ENCODE measurements at places on chromosomes 5 and 9.

GRCh38 chr5:165565911-165566310 is 2060.5 kb downstream of the MAT2B start:
- DNase-seq, result no peak

GRCh38 chr5:53984971-53985370 is 325.4 kb downstream of the ARL15 start:
- no peak for DNase-seq

DNA sequence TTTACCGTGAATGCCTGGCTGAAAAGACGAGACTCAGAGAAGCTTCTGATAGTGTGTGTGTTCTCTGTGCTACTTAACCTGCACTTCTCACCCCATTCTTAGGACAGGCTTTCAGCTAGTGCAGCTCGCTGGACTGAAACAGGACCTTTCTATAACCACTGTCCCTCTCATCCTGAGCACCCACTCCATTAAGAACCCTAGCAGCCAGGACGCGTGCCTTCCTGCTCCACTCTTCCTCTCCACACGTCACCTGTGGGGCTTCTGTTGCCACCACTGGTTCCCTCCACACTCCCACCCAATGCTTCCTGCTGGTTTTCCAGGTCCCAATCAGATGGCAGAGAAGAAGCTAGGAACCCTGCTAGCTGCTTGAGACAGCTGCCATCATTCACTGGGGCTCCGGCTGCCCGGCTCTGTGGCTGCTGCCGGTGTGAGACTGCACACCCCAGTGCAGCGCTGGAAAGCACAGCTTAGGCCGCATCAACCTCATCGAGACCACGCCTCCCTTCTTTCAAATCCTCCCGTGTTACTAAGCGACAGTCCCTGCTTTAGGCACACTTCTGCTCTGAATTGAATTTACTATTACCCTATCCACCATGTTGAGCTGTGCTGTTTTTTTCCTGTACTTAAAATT is 44.0 kb downstream of the RNF130 start:
- DNase-seq, result no peak

DNA sequence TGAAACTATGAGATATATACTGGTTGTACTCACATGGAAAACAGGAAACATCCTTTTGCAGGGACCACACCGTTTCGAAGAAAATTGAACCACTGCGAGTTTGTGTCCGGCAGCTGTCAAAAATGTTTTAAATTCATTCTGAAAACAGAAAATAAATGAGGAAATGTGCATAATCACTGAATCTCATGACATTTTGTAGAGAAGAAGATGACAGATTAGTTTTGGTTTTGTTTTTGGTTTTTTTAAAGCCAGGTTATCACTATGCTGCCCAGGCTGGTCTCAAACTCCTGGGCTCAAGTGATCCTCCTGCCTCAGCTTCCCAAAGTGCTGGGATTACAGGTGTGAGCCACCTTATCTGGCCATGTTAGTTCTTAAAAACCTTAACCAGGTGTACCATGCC is 3.5 kb downstream of the TXNDC8 start:
- no peak for DNase-seq

DNA sequence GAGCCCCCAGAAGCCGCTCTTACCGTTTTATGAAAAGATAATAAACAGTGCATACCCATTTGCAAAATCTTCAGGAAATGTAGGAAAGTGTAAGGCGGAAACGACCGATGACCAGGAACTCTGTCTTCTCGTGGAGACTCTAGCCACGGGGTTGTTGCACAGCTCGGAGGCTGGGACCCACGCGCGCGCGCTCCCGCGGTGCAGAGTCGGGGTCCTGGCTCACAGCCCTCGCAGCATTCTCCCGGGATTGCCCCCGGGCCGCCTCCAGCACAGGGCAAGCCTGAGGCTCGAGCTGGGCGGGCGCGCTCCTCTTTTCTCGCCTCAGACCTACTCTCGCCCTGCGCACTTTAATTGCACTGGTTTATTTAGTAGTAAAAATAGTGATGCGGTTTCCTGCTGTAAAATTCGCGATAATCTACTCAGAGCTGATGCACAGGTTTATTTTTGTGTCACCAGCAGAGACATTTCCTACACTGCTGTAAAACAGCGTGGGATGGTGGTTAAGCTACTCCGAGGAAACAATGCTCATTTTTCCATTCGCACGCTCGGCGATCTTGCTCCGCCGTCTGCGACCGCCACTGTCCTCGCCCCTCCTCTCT is 15.5 kb downstream of the TRIM7 start:
- no peak for DNase-seq

DNA sequence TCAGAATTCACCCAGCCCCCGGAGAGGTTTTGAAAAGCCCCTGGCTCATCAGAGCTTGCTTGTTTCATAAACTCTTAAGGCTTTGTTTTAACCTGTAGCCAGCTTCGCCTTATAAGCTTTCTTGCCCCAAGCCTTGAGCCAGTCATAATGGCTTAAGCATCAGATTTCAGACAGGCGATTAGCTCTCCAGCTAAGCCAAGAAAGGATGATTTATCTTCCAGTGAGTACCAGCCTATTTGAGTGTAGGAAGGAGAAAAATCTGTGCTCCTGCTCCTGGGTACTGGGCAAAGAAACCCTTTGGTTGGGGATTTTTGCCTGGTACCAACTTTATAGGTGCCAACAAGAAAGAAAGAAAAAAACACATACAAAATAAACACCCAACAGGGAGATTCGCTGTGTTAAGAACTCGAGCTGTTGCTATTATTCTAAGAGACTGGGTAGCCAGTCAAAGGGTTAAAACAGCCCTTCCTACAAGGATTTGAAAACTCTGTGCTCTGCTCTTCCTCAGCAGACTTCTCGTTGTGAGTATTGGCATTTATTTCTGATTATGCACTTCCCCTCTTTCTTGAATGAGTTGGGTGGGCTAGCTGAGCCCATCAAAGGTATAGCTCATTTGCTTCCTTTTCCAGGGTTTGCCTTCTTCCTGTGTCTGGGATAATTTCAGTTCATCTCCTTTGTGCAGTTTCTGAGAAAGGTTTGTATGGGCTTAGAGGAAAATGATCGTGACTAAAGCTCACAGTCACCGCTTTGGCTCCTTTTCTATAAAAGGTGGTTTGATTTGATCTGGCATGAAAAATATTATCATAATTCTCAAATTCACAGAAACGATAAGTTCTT is 157.2 kb upstream of the DMRT1 start:
- no peak for DNase-seq

GRCh38 chr9:123005964-123006363 is 27.5 kb upstream of the GPR21 start:
- DNase-seq, result no peak

DNA sequence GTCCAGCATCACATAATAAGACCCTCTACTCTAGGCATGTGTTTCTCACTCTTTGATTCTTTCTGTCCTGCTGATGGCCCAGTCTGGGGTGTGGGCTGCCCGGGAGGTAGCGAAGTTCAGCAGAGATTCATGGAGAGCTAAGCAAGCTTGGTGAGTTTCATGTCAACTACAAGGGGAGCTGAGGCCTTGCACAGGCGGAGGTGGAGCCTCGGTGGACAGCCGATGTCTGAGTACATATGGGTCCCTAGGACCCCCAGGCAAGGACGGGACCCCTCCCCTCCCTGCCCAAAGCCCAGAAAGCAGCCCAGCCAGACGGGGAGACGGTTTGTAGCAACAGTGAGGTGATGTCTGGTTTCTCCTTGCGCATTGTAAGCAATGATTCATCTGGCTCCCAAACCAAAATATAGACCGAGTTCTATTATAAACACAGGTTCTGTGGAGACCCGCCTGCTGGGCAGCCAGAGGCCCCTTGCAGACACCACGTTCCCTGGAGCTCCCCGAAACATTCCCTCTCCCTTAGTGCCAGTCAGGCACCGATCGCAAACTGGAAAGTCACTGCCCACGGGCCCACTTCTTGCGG is 45.5 kb downstream of the COL27A1 start:
- no peak for DNase-seq

GRCh38 chr9:116237456-116237855 is 83.9 kb downstream of the PAPPA start:
- no peak for DNase-seq

DNA sequence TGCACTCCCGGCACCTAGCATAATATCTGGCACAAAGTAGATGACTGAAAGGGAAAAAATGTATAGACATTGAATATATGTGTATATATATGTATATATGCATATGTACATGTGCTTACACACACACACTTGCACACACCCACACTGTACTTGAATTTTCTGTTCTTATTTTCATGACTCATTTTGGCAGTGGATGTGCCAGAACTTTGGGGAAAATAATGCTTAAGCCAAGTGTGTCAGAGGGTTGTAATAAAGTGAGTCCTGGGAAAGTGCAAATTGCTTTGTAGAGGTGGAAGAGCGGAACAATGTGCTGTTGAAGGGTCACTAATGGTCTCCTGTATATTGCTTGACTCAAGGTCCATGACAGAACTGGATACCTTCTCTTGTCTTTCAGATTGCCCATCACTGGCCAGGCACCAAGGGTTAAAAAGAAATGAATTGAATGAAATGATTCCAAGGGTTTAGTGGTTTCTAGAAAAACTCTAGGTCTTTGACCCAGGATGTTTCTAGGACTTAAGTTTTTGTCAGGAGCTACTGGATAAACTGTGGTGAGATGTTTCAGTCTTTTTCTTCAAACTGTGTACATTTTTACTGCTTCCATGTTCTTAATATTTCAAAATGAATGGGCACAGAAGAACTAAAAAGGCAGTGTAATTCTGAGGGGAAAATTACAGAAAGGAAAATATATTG is 129.9 kb upstream of the MOCS2 start:
- DNase-seq, result no peak

- DNase-seq, result no peak
Measured at GRCh38 chr9:92974761-92975755, 27.7 kb downstream of the FGD3 start.

DNA sequence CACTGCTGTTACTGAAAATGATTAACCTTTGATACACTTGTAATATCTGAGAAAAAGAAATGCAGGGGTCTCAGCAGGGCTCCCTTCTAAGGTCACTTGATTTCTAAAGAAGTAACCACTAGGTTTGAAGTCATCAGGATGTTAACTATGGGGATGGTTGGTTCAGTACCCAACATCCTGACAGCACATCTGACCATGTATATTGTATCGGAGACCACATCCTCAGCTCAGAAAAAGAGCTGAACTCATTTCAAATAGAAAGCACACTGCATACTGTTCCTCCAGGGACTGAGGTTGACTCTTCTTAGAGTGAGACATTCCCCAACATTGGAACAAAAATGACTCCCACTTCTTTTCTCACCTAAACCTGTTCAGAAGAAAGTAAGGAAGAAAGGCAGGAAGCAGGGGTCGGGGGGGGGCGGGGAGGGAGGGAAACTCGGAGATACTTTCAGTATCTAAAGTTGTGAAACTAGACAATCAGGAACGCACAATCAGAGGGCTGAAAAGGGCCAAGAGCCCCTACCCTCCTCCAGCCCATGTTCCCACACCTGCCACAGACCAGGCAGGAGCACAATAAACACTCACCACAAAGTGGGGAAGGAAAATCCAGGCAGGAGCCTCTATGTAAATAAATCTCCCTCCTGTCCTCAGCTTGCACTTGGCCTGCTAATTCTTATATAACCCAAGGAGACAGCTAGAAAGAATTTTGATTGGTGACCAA is 730 bp upstream of the GZMA start:
- DNase-seq, result no peak

DNA sequence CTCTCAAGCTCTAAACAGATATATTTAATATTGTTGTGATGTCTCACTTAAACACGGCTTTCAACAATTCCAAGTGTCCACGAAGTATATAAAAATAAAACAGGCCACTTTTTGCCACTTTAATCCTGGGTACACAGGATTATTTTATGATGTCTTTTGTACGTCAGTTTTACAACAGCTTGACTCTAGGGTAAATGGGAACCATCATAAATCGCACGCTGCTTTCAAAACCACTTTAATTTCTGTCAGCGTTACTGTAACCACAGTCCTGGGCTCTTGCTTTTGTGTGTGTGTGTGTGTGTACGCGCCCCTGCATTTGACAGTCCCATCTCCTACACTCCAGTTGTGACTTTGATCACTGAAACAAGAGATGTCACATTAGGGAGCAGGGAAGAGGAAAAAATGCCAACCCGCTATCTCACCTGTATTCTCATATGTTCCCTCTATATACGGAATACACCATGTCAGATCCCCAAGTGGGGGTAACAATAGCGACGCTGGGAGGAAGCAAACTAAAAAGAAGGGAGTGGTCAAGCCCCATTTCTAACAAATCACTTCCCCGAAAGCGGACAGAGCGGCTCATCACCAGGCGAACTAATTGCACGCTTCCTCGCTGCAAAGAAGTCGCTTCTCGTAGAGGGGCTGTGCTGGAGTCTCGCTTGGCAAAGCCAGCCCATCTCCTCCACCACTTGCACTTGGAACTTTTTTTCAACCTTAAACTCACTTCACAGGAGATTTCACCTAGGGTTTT is 1.2 kb downstream of the BNC2 start:
- peak; percentile 22 for DNase-seq

GRCh38 chr9:107832871-107833270 is 343.3 kb upstream of the KLF4 start:
- no peak for DNase-seq

DNA sequence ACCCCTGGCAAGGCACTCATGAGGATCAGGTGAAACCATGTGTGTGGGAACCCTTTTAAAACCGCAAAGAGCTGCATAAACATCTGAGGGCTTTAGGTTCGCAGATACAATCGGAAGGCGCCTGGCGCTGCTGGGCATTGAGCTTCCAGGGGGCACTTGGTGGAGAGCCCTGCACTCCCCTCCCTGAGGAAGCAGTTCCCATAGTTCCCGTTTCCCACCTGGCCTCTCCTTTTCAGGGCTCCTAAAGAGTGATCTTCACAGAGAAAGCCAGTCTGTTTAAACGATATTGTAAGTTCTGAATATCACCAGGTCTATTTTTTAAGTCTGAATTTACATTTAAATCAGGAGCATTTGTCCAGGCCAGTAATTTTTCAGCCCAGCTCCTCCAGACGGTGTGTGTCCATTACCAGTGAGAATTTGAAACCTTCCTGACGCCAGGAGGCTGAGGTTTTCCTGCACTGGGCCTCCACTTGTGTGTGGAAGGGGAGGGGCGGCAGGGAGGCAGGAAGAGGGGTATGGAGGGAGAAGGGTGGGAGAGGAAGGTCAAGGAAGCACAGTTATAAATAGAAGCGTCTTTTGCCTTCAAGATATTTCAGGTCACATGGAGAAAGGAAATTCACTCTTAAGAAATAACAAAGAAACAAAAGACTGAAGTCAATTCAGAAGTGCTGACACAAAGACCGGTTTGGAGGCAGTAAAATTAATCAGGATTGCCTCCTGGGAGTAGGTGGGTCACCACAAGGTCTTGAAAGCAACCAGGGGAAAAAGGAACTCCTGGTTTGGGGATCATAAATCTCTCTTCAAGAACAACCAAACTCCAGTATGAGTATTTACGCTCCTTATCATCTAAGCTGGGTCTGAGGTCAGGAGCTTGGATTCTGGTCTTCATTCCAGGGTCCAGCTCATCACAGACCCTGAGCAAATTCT is 14.3 kb upstream of the MGAT1 start:
- DNase-seq, result no peak

DNA sequence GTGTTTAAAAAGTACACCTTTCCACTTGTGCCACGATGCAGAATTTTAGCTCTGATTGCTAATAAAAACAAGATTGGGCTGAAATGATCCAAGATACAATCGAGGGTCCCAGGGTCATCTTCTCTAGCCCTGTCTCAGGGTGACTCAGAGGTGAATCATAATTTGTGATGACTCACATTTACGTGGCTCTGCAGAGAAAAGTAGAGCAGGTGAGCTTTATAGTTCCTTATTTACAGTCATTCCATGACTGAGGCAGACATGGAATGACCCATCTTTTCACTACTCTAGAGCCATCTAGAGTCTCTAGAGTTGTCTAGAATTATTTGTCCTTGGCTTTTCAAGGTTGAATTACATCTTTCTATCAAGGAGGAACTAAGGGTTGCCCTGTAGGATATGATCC is 155.2 kb downstream of the GAS1 start:
- no peak for DNase-seq

GRCh38 chr5:38680094-38680825 is 123.8 kb upstream of the LIFR start:
- DNase-seq, result peak; percentile 83

Measured in pons (tissue), 1 donor.